ENCODE measurements at places on chromosomes 16 and 17.

DNA sequence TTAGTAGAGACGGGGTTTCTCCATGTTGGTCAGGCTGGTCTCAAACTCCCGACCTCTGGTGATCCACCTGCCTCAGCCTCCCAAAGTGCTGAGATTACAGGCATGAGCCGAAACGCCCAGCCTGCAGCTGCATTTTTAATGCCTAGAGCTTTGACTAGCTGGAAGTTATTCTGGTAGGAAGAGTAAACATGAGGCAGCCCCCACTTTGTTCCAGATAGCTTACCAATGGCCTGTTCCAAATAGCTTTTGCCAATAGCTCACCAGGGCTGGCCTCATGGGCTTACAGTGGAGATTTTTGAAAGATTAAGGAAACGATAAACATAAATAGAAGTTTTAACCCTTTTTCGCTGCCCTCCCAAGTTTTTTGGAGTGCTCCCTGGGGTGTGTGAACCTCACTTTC, 9.8 kb downstream of the TRPV2 start:
- DNase-seq: no peak

DNA sequence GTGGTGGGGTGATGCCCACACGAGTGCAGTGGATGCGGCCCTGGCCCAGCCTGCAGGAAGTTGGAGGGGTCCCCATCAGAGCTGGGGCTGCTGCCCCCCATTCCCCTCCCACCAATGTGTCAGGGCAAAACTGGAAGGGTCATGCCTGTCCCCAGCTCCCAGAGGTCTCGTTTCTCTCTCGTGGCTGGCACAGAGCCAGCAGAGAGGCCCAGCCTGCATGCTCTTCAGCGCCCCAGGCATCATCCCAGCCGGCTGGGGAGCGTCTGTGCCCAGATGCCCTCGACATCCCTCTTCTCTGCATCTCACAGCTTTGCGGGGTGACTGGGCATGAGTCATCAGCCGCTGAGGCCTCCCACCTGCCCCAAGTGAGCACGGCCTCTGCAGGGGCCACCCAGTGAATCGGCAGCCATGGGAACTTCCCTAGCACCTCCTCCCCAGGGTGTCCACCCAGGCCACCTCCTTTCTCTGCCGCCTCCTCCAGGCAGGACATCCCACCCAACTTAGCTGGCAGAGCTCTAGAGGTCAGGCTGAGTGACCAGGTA, 9.8 kb upstream of the CSNK1D start:
- DNase-seq: peak; percentile 43

DNA sequence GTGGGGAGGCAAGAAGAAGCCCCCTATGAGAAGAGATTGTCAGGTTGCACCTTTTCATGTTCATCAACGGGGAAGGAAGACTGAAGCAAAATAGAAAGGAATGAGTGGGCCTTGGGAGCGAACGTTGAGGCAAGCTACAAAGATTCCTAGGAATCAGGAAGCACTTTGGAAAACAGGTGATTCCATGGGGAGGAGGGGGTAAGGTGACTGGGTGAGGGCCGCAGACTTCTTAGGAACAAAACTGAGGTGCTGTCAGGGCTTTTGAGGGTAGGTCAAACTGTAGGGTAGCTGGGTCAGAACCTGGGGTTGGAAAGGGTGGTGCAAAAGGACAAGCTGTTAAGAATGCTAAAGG, 528 bp downstream of the ITFG1 start:
- no peak for DNase-seq

DNA sequence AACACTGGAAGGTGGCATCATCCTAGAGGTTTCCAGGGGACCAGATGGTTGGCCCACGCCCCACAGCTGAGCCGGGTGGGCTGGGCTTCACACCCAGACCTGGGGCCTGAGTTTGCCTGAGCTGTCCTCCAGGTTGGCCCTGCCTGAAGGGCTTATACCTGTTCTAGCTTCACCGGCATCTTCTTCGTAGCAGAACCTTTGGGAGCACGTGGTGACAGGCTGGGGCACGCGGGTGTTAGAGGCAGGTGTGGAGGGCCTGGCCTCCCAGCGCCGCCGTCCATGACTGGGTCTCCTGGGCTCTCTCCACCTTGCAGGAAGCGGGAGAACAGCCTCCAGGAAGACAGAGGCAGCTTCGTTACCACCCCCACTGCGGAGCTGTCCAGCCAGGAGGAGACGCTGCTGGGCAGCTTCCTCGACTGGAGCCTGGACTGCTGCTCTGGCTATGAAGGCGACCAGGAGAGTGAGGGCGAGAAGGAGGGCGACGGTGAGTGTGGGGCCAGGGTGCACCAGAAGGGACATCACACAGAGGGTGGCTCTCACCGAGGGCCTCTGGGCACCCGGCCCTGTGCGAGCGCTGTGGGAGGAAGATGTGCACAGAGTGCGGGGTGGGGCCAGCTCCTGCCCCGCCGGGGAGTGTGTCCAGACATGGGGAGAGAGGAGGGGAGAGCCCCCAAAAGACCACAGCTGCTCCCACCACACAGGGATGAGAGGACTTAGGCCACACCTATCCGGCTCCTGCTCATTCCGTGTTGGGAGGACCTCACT, 4.6 kb upstream of the TEDC2 start:
- DNase-seq: no peak

GRCh38 chr17:5820721-5821456, 236.6 kb upstream of the NLRP1 start:
- DNase-seq: no peak

DNA sequence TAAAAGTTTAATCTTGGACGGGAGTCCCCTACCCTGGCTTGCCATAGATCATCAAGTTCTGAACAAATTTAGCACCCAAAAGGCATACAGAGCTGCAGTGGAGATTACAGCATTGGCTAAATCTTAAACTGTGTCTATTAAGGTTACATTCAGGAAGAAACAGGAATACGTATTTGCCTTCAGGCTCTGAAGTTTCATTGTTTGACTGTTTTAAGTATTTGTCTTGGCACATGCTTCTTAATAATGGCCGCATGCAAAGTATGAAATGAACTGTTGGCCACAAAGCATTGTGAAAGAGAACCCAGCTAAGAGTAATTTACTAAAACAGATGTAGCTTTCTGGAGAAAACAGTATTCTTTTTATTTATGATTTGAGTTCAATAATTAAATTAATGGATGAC, 63.9 kb upstream of the CNEP1R1 start:
- DNase-seq: no peak

DNA sequence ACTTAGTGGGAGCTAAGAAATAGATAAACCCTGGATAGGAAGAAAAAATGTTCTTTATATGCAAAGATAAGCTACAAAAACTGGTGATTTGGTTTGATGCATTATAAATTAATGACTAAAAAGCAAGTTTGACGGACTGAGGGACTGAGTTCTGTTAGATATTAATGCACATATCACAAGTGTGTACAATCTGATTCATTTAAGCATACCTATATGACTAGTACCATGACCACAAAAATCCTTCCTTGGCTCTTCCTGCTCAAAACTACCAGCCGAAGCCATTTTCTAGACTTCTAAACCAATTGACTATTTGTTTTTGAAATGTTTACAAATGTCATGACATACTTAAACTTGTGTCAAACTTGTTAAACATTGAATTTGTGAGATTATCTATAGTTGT, 374.5 kb upstream of the MON1B start:
- no peak for DNase-seq

DNA sequence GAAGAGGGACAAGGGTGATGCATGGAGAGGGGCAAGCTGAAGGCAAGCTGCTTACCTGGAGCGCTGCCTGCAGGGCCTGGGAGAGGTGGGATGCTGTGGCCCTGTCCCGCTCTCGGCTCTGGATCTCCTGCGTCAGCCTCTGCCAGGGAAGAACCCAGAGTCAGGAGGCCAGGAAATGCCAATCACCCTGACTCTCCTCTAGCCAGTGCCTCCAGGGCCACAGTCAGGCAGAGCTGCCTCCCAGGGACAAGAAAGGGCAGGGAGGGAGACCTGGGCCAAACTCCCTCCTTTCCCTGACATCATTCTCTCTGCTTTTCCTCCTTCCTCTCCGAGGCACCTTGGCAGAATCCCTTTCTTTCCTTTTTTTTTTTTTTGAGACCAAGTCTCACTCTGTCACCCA, 11.3 kb downstream of the CDK3 start:
- no peak for DNase-seq

- no peak for DNase-seq
Observed at GRCh38 chr16:27241658-27242057, 26.9 kb downstream of the NSMCE1 start.

DNA sequence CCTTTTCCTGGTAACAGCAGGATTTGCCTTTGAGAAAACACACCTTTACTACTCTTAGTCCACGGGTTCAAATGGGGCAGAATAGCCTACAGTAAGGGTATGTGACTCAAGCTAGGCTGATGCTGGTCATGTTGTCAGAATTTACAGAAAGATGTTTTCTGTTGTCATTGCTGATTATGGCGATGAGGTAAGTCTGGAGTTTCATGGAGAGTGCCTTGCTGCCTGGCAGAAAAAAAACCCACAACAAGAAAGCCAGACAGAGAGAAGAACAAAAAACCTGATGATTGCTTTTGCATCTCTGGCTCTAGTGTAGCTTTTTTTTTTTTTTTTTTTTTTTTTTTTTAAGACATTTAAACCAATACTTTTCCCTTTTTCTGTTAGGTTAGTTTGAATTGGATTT, 47.9 kb downstream of the SLC6A4 start:
- DNase-seq: no peak

GRCh38 chr17:74009056-74009625, 194.3 kb upstream of the RPL38 start:
- DNase-seq: no peak

DNA sequence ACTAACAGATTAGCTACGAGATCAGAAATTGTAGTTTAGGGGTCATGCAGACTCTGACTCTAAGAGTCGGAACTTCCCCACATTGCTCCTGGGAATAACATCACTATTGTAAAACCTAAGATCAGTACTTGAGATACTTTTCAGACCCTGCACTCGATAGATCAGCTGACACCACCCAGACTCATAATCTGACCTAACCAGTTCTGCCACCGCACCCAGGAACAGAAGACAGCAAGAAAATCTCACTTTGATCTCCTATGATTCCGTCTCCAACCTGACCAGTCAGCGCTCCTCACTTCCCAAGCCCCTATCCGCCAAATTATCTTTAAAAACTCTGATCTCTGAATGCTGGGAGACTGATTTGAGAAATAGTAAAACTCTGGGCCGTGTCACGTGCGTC, 27.2 kb upstream of the ASGR2 start:
- DNase-seq: no peak

- no peak for DNase-seq
Observed at GRCh38 chr17:562174-562573, 152.5 kb downstream of the VPS53 start.

GRCh38 chr16:65521633-65522328, 399.9 kb upstream of the CDH11 start:
- no peak for DNase-seq

DNA sequence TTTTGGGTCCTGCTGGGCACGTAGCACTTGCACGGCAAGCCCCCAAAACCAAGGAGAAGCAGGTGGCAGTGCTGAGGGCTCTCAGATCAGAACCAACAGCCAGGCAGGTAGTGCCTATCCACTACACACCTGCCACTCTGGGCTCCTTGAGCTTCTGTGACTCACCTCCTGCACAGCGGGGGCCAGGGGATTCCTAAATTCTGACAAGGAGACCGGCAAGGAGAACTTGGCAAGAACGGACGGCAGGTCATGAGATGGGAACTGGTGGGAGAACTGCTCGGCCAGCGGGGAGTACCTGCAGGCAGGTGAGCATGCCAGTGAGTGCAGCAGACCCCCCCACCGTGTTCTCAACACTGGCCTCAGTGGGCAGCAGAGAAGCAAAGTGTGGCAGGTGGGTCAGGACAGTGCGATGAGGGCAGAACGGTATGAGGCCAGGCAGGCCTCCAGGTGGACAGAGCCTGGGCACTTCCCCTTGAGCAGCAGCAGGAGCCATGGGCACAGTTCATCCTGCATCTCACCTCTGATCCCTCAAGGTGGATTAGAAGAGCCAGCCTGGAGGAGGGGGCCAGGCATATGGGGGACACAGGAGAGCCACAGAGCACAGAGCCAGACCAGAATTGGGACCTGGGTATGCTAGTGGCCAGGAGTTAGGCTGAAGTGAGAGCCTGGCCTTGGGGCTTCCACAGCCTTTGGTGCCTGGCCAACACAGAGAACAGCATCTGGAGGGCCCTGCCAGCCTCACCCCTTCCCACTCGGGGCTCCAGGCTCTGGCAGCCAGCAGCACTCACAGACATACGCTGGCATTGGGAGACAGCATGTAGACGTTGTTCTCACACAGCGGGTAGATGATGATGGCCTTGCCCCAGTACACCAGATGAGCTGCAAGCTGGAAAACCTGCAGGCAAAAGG, 14.7 kb downstream of the MPG start:
- no peak for DNase-seq
